ENCODE measurements at places on chromosomes 5 and 9.

- DNase-seq = no peak
Observed at GRCh38 chr5:78699552-78700153, 51.1 kb upstream of the LHFPL2 start.

GRCh38 chr9:5511476-5511875 is 1.1 kb downstream of the PDCD1LG2 start:
- no peak for DNase-seq

- no peak for DNase-seq
Observed at GRCh38 chr9:133116346-133117231, 4.5 kb downstream of the RALGDS start.

DNA sequence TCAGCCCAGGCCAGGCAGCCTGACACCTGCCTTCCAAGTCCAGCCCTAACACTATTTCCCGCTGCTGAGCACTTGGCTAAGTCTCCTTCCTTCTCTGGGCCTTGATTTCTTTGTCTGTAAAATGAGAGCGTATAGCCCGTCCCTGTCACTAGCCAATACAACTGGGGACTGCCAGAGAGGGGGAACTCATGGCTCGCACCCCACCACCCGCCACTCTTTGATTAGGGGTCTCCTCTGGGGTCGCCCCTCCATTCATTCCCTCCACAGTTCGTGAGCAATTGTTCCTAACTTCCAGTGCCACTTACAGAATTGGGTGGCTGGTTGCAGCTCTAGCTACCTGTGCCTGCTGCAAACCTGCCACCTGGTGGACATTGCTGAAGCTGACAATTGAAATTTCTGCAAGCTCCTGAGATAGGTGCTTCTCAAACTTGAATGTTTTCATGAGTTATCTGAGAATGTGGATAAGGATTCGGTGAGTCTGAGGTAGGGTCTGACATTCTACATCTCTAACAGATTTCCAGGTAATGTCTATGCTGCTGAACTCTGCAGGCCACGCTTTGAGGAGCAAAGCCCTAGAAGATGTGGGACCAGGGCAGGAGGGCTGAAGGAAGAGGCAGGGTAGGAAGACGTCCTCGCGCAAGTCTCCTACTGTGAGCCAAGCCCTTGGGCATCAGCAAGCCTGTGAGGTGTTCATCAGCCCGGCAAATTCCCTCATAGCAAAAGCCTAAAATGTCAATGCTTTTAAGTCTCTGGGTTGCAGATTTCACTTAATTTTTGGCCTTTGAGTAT is 13.3 kb upstream of the RECK start:
- peak; percentile 53 for DNase-seq

- DNase-seq = peak; percentile 15
Observed at GRCh38 chr9:4306066-4306776, 6.4 kb upstream of the GLIS3 start.

- DNase-seq = no peak
Observed at GRCh38 chr5:180865981-180866695, 5.1 kb upstream of the ZFP62 start.

DNA sequence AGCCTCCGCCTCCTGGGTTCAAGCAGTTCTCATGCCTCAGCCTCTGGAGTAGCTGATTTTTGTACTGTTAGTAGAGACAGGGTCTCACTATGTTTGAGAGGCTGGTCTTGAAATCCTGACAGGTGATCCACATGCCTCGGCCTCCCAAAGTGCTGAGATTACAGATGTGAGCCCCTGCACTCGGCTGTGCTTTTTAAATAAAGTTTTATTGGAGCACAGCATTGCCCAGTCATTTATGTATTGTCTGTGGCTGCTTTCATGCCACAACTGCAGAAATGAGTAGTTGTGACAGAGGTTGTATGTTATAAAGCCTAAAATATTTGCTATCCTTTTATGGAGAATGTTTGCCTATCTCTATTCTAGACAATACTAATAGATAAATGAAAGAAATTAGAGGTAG is 169.2 kb downstream of the AOPEP start:
- no peak for DNase-seq

GRCh38 chr5:151587796-151588555 is 3.2 kb downstream of the FAT2 start:
- no peak for DNase-seq

DNA sequence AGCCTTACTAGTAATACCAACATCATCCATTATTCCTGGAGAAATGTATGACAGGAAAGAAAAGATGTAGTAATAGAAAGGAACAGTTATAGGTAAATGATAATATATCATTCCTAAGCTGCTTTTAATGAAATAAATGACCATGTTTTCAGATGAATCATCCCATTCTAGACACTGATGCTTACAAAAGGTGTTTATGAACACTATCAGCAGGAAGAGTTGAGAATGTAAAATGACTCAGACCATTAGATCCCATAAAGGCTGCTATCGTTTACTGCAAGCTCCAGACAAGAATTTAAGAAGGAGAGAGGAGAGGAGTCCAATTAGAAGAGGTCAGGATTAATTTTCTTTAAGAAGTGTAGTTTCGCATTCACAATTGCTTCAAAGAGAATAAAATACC is 1033.5 kb downstream of the EFNA5 start:
- no peak for DNase-seq

- no peak for DNase-seq
Observed at GRCh38 chr5:78797936-78798672, 149.5 kb upstream of the LHFPL2 start.

- DNase-seq = no peak
Observed at GRCh38 chr5:123720955-123721354, 209.0 kb downstream of the CSNK1G3 start.

GRCh38 chr9:133505901-133506652 is 18.7 kb downstream of the MYMK start:
- no peak for DNase-seq

DNA sequence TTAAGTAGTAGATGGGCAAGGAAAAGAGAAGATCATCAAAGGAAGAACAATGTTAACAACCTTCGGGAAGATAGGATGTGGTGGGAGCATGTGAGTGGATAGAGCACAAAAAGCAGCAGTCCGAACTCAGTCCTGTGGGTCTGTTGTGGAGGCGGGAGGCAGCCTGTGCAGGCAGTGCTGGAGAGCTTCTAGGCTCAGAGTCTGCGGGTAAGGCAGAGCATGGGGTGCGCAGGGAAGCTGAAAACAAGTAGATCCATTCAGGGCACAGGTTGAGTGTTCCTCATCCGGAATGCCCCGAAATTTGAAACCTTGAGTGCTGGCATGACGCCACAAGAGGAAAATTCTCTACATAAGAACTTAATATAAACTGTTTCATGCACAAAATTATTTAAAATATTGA is 84.9 kb downstream of the PPIC start:
- DNase-seq = no peak

DNA sequence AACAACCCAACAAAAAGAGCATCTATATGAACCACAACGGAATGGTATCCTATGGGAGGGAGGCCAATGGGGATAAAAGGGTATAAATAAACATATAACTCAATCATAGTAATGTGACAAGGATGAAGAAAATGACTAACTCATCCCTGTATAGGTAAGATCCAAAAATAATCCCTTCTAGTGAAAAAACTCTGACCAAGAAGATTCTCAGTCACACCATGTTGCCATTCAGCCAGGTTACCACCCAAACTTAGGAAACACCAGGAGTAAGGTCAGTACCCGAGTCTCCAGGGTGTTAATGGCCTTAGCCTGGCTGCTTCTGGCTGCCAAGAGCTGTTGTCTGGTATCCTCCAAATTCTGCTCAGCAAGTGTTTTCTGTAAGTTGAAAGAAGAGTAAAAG is 32.8 kb downstream of the GOLGA1 start:
- DNase-seq = no peak

Data from activated T-cell treated with anti-CD3 and anti-CD28 coated beads for 48 hours (primary cell).